ENCODE measurements at places on chromosomes 2 and 18. TPM values are rescaled to one million over a fixed set of nuclear protein-coding genes. Genes with fewer than 3 reads are reported as not detected.
A peak's percentile ranks its signal among the peaks of the same experiment; 100 is the strongest.

Gene TTR
- total RNA-seq = not detected

GRCh38 chr2:206867006-206867405, 72.3 kb upstream of the CPO start:
- no peak for DNase-seq

- DNase-seq = peak; percentile 49
Measured at GRCh38 chr2:158488442-158489216, 31.9 kb downstream of the PKP4 start.

Gene CRYGC
- 9.0 TPM for total RNA-seq

GRCh38 chr18:22988208-22988607, 55.1 kb downstream of the RBBP8 start:
- no peak for DNase-seq

Gene CDCA7
- 37.1 TPM for total RNA-seq

Gene FMNL2
- total RNA-seq = 16.3 TPM

- DNase-seq = no peak
Measured at GRCh38 chr2:223950448-223951347, 5.6 kb upstream of the WDFY1 start.

Gene TTC32
- total RNA-seq = 9.0 TPM

DNA sequence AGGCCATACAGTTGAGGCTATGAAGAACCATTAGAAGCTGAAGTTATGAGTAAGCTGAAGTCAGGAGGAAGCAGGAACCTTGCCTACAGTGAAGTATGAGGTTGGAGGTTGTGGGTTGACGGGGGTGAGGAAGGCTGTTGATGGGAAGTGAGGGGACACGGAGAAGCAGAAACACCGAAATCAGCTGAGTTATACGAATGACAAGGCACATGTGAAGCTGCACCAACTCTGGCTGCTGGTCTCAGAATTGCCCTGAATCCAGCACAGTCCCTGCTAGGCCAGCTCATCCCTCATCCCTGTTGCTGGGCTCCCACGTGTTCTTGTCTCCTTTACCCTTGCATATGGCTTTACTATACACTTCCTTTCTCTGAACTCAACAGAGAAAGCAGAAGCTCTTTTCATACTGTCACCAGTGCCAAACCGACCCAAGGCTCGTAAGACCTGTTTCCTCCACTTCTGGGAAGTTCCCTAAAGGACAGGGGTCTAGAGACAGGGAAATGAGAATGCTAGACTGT, 9.2 kb upstream of the TMEM247 start:
- DNase-seq = no peak

- no peak for DNase-seq
Measured at GRCh38 chr2:200125444-200126284, 170.3 kb downstream of the MAIP1 start.

DNA sequence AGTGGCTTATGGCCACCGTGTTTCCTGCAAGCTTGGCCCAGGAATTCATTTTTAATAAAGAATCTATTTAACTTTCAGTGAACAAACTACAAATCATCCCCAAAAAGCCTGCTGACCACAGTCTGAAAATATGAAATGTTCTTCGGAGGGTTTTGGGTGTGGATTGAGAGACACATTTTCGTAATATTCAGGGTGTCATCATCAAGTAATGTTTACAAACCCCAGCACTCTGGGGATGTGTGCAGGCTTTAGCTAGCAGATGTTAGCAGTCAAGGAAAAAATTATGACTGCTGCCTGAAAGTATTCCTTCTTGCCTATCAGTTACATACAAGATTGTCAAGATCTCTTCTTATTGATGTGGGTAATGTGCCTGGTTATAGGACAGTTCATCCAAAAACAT, 143.9 kb upstream of the FN1 start:
- no peak for DNase-seq

GRCh38 chr18:49749563-49749962, 63.8 kb downstream of the ACAA2 start:
- no peak for DNase-seq

DNA sequence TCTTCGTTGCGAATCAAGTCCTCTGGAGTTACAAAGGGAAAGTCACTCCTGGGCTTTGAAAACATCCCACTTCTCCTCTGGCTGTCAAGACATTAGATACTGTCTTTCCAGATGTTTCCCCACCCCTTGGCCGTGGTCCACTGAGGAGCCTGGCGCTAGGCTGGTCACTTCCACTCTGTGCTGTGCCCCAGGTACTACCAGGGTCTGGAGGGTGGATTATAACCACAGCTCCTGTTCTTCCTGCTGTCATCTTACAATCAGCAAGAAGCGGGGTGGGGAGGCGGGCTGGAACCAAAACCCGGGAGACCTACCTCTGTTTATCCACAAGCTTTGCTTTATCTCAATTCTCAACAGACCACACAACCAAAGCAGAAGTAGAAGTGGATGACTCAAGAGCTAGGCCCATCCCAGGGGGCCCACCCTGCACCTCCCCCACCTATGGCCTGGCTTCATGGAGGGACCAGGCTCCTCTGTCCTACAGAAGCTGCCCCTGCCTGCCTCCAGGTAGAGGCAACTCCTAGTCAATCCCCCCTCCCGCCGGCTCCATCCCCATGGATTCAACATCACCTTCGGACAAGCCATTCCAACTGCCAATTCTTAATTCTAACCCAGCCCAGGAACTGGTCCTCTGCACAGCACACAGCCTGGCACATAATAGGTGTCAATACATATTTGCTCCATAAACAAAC, 17.8 kb downstream of the SMAD7 start:
- DNase-seq = no peak

DNA sequence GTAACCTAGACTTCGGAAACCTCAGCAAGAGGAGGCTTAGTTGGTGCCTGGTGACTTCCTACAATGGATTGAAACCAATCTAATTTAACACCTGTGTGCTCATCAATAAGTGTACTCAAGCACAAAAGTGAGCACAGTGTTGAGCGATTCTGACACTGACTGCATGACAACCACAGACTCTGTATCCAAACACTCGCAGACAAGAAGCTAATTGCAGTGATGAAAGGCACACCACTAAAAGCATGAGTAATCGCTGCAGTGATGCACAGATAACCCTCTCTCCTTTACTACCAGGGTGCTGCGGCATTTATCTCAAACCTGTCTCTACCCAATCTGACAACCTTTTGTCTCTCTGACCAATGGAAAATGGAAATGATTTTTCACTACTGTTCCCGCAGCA, 168.1 kb downstream of the AFF3 start:
- DNase-seq = no peak

Gene COPS9
- total RNA-seq = 221 TPM

DNA sequence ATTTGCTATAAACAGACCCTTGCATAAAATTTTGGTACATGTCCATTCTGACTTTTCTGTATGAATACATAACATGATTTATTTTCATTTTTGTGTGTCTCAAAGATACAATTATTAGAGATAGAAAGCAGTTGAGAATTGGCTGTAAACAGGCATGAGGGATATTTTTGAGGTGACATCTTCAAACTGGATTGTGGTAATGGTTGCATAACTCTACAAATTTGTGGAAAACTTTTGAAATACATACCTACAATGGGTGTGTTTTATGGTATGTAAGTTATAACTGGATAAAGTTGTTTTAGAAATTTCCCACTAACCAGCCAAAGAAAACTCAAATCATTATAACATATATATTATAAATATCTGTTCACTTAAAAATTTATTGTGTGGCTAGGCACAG, 39.6 kb downstream of the GREB1L start:
- DNase-seq = no peak

- DNase-seq = no peak
Measured at GRCh38 chr2:2536416-2537056, 205.5 kb upstream of the MYT1L start.

DNA sequence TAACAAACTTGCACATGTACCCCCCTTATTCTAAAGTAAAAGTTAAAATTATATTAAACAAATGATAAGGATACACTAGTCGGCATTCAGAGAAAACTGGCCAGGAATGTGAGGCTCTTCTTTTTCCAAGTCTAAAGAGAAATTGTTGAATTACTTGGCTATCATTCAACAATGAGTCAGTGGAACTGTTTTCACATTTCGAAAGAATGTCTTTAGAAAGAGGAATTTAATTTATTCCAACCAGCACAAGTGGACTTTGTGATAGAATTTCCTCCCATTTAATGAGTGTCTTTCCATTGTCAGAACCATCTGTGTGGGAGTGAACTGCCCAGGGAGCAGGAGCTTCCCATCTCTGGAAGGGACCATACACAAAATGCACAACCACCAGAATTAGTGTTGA, 792.2 kb downstream of the EPHA4 start:
- DNase-seq = no peak

DNA sequence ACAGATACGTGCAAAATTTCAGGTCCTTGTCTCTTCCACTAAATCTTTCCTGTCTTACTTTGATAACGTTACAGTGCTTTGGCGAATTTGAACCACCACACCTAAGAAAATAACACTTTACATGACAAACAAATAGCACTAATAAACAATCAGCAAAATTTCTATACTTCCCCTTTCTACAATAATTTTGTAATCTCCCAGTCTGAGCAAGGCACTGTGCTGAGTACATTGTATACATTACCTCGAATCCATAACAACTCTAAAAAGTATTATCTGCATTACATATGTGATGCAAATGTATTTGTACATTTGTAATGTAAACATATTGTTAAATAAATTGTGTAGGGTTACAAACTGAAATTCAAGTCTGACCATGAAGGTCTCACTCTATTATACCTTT, 49.9 kb downstream of the RTN4 start:
- no peak for DNase-seq

DNA sequence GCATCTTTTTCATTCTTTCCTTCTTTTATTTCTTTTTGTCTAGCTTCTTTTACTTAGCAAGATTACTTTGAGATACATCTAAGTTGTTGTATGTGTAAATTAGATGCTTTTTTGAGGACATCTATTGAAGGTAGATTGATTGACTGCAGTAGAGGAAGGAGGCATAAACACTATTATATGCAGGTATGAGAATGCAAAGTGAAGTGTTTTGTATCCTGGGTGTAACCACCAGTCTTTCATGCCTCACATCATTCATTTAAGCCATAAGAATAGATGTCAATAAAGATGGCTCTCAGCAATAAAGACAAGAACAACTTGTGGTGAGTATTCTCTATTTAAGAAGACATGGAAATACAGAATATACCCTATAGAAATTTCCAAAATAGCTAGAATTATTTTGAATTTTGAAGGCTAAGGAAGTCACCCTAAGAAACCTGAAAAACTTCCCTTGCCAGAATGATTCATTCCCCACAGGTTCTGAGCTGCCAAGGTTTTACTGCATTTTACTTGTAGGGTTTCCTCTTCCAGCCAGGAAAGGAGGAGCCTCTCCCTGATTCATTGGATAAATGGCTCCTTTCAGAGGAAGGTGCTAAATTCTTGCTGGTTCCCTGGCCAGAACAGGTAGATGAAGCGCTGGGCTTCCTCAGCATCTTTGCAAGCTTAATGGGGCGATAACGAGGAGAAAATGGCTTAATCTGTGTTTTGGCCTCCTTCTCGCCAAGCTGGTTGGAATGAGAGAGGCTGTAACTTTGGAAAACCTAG, 279.8 kb upstream of the SLC14A2 start:
- DNase-seq = no peak

- no peak for DNase-seq
Measured at GRCh38 chr2:149606251-149606811, 18.8 kb upstream of the MMADHC start.

DNA sequence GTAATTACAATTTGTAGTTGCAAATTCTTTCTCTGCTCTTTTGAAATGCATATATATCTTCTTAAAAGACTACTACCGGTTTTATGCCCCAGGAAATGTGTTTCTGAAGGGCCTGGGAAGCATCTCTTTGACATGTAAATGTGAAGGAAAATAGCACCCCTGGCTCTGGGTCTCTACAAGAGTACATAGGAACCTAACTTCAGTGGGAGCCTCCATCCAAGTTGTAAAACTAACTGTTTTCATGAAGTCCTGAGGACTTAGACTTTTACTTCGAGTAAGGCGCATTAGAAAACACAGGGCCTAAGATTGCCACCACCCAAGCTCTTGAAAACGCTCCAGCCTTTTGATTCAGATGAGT, 99.4 kb downstream of the CBLN2 start:
- no peak for DNase-seq

- no peak for DNase-seq
Measured at GRCh38 chr2:106566050-106566449, 78.9 kb downstream of the CD8B2 start.

GRCh38 chr18:24271381-24272228, 126.0 kb downstream of the OSBPL1A start:
- DNase-seq = peak; percentile 56

GRCh38 chr2:26809211-26809610, 23.4 kb downstream of the CENPA start:
- no peak for DNase-seq

DNA sequence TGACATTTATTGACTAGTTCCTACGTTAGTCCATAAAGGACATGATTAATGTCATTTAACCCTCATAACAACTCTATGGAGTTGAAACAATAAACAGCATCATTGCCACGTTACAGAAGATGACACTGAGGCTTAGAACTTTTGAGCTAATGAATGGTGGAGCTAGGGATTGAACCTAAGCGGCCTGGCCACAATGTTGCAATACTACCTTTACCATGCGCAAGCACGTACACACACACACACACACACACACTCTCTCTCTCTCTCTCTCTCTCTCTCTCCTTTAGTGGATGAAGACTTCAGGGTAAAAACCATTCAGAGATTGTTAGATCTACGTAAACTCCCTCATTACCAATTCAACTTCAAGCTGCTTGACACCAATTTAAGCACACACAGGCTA, 875 bp upstream of the MAP3K19 start:
- DNase-seq = no peak

Gene SLC4A3
- 5.0 TPM for total RNA-seq

DNA sequence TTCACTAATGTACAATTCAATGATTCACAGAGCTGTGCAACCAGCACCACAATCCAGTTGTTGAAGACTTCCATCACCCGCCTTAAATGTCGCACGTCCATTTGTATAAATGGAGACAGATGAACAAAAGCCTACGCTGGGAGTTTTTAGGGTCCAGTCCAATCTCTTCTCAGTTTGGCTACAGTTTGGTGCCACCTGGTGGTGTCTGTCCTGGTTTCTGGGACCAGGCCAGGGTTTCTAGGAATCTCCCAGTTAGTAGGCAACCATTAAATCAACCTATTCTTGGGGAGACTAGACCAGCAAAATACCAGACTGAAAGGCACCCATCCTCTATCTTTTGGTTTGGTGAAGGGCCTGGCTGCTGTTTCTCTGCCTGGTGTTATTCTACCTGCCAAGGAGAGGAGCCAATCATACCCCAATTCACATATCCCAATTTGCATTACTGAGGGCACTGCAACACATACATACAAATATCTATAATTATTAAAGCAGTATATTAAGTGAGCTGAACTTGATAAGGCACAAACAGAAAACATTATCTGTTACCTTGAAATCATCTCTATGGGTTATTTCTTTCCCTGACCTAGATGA, 3.2 kb upstream of the DDX1 start:
- peak; percentile 81 for DNase-seq

Gene NAT8
- total RNA-seq = not detected

- no peak for DNase-seq
Measured at GRCh38 chr2:196891136-196891535, 35.4 kb downstream of the PGAP1 start.

DNA sequence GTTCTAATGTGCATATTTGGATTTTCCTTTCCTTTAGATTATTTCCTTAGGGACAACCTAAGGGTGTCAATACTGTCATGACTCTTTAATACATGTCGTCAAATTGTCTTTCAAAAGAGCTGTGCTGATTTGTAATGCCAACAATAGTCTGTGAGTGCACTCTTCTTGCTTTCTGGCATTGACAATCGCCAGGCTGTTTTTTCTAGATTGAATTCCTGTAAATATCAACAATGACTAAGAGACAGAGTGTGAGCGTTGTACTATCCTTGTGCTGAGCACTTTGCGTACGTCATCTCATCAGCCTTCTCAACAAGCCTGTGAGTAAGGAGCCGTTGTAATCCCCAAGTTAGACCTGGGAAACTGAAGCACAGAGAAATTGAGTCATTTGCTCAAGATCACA, 96.0 kb downstream of the ACOXL start:
- no peak for DNase-seq
